ENCODE measurements at places on chromosomes 12 and 14. TPM values are rescaled to one million over a fixed set of nuclear protein-coding genes. Genes with fewer than 3 reads are reported as not detected.
A peak's percentile ranks its signal among the peaks of the same experiment; 100 is the strongest.

DNA sequence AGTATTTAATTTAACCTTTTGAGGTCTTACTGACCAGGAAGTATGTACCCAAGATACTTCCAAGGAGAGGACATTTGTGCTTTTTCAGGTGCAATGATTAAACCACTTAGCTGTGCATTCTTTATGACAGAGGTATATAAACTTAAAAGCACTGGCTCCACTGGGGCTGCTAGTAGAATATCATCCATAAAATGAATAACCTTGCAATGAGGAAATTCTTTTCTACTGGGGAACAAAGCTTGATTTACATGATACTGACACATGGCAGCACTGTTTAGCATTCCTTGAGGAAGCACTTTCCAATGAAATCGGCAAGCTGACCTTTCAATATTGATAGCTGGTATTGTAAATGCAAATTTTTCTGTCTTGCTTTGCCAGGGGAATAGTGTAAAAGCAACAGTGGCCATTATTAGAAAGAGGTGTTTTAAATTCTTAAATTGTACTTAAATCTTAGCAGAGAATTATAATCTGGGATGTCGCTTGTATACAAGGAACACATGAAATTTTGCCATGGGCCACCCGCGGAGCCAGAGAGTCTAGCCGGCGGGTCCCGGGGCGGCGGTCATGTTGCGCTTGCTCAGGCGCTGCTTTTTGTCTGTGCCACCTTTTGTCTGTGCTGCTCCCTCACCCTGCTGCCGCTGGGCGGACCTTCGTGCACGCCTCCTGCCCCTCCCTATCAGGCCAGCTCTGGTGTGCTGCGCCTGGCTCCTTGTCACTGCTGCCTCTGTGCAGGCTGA is 20.9 kb upstream of the BLTP3B start:
- DNase-seq = peak; percentile 96

Gene GDF3
- not detected for total RNA-seq

Gene WBP11
- total RNA-seq = 10.3 TPM

DNA sequence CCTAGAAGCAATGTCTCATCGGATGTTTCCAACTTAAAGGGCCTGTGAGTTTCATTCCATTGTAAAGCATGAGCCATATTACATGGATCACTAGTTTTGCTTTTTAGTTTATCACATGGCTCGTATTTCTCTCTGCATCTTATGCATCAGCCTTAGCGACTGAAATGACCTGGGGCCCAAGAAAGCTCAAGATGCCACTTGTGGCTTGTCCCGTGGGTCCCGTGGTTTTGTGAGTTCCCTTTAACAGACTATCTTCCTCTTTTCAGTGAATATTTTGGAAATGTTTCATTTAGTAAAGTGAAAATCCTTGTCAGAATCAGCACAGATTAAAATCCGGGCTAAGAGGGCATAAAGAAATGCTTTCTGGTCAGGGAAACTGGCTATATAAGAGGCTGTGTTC is 86.2 kb upstream of the PPM1H start:
- DNase-seq = no peak

GRCh38 chr14:69535230-69535848 is 39.3 kb downstream of the CCDC177 start:
- DNase-seq = peak; percentile 80
